ENCODE measurements at places on chromosomes 7 and 10.

GRCh38 chr10:129637010-129637409 is 170.0 kb downstream of the MGMT start:
- no peak for DNase-seq

DNA sequence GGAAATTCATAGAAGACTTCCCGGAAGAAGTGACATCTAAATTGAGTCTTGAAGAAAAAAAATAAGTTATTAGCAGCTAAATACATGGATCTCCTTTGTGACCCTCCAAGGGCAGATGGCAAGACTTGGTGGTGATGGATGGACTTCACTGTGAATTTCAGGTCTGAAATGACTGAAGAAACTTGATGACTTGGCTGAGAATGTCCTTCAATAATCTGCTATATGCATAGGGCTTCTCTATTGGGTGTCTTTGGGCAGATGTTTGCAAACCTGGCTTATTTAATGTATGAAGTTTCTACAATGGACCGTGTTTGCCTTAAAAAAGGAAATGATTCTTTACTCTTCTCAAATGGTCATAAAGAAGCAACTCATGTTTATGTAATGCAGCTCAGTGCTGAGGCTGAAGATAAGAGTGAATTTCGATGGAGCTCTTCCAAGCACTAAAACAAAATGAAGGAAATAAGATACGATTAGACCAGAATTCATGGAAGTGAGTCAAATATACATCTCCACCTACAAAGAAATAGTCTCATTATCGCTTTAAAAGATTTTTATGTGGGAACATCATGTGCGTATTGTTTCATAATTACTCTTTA is 116.6 kb upstream of the WDR11 start:
- no peak for DNase-seq

DNA sequence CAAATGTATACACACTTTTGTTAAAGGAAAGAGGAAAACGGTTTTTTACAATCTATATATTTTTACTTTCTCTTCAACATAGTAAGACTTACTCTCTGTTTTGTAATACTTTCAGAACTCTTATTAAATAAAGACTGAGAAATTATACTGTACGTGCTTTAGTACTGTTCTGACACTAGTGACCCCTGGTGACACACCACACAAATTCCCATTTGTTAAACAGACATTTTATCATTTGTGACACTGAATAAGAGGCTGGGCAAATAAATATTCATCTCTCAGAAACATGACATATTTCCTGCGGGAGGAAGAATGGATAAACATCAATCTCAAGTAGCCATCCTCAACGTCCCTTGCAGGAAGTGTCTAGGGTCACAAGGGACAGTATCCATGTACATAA is 68.9 kb upstream of the ZNF33B start:
- DNase-seq, result no peak

- no peak for DNase-seq
These were observed 21.6 kb upstream of the ADAMTS14 start for GRCh38 chr10:70650718-70651117.

DNA sequence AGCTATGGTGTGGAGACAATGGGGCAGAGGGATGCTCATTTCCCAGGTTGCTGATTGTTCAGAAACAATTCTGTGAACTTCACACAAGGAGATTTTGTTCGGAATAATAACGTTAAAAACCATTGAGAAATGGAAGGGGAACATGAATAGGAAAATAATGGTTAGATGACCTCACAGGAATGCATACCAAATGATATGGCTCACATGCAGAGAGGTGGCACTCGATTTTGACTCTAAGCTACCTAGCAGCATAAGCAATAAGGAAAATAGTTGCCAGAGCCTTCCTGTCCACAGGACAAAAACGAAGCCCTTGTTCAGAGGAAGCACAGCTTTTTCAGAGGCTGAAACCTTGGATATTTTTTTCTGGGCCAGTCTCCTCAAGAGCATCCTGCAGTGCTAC is 293.1 kb downstream of the ZEB1 start:
- DNase-seq, result no peak

- no peak for DNase-seq
These were observed 41.4 kb upstream of the PITRM1 start for GRCh38 chr10:3213758-3214515.

GRCh38 chr7:115941703-115942268 is 88.8 kb downstream of the TFEC start:
- DNase-seq, result no peak

DNA sequence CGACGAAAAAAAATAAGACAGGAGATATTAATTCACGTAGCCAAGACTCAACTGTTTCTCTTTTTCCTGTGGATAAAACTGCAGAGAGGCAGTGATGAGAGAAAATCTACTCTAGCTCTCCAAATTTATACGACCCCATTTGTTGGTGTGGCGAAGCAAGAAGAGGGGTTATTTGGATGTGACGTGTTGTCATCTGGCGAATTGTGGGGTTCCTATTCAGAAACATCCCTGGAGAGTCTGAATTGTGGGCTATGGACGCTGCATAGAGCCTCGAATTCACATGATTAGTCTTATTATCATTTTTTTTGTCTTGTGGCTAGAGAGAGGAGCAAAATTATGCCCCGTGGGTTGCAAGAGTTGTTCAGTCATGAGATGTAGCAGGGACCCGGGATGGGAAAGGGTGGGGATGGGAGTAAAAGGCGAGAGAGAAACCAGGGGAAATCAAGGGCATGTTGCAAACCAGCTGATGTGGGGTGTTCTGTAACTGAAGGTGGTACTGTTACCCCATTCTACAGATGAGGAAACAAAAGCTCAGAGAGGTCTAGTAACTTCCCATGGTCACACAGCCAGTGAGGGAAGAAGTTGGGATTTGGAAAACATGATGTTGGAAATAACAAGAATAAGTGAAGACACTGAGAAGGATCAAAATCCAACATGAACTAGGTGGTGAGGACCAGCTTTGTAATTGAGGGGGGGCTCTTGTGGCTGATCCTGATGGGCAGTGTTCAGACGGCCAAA is 69.2 kb upstream of the SFMBT2 start:
- DNase-seq, result no peak

DNA sequence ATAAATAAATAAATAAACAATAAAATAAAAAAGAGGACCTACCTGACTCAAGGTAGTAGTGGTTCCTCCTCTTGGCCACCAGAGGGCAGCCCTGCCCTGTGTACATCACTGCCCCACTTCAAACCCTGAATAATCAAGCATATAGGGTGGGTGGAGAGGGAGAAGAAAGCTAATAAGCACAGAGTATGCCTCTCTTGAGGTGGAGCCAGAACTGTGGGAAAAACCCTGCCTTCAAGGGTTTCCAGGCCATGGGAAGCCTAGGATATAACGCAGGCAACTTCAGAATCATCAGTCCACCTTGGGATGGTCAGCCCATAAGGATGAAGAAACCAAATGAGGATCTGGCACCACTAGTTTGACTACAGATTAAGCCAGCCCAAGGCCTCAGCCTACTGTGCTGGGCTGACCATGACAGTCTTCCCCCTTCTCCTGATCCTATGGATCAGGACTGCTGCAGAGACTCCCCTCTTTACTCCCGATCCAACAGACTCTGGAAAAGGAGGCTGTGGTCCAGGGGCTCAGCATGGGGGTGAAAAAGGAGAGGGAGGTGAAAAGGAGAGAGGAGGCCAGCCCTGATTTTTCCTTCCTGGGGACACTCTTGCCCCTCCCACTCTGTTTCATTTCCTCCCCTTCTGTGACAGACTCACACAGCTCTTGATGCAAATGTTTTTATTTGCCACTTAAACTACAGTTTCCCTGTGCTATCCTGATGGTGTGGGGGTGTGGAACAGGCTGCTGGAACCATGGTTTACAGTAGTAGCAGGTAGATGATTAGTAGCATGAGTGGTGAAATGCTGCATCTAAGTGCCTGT is 10.1 kb downstream of the AVPI1 start:
- DNase-seq, result peak; percentile 77

- no peak for DNase-seq
These were observed 564.1 kb downstream of the ATRNL1 start for GRCh38 chr10:115657161-115657860.

DNA sequence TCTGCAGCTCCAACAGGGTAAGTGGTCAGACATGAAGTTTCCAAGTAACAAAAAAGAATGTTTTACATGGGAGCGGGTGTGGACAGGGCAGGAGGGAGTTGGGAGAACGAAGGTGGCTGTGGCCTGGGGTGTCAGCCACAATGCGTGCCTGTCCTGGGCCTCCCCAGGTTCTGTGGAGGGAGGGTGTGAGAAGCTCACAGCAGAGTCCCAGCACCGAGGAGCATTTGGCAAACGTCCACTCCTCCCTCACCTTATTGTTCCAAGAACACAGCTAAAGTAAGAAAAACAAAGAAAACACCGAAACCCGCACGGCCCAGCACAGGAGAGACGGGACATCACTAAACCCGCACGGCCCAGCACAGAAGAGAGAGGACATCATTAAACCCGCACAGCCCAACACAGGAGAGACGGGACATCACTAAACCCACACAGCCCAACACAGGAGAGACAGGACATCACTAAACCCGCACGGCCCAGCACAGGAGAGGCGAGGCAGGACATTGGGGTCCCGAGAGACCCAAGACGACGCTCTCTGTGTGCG is 226.4 kb downstream of the MAD1L1 start:
- DNase-seq, result no peak

DNA sequence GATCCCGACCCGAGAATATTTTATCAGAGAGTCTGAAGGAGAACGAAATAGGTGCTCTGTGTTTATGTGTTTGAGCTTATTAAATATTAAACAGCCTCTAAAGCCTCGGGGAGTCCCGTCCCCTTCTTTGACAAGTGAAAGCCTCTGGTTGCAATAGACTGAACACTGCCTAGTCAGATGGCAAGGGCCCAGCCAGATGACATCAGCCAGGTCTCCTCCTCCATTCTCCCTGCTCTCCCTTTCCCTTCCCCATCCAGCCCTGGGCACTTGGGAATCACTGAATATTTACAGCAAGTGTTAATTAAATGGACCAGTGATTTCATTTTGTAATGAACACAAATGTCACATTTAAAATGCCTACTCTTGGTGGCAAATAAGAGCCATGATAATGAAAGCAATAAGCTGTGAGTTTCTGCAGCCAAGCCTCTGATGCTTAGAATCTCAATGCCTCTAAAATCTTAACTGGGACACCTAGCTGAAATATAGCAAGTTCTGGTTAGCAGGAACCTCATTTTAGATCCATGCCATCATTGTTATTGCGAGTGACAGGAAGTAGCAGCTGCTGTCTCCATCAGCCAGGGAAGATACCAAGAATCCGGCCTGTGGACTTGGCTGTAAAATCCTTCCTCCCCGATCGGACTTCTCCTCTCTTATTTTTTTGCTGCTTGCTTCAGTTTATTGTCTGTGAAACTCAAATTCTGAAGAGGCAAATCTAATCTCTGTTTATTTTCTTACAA is 202.1 kb downstream of the PRPF18 start:
- DNase-seq, result no peak

DNA sequence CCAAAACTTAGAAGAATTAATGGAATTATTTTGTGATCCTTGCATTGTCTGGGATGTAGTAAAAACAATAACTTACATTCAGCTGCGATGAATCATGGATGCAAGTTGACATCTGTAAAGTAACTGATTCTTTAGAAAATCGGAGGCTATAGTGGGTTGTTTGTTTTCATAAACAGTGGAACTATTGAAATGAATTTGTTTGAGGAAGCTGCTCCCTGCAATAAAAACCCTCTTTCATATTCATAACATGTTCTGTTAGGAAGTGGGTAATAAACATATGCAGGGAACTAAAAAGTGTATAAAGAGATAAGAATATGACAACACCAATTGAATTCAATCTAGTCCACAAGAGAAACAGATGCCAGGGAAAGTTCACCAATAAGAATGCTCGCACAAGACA is 53.6 kb downstream of the AGMO start:
- DNase-seq, result no peak

DNA sequence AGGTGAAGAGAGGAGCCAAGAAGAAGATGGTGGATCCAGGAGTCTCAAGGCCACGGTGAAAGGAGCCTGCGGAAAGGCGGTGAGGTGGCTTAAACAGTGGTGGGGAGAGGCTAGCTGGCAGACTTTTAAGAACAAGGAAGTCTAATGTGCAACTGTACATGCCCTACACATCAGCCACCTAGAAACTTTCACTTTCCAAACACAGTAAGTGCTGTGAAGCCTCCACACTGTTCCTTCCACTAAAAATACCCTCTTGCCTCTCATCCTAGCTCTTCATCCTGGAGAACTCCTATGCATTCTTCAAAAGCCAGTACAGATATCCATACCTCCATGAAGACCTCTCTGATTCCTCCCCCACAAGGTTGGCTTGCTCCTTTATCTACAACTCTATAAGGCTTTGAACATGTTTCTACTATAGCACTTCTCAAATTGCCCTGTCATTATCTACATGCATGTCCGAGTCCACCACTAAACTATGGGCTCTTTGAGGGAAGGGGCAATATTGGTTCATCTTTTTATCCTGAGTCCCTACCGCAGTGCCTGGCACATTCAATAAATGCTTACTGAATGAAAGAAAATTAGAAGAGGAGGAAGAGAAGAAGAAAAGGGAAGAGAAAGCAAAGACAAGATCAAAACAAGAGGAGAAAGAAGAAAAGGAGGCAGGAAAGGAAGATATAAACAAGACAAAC is 54.2 kb downstream of the DNAJC12 start:
- no peak for DNase-seq

DNA sequence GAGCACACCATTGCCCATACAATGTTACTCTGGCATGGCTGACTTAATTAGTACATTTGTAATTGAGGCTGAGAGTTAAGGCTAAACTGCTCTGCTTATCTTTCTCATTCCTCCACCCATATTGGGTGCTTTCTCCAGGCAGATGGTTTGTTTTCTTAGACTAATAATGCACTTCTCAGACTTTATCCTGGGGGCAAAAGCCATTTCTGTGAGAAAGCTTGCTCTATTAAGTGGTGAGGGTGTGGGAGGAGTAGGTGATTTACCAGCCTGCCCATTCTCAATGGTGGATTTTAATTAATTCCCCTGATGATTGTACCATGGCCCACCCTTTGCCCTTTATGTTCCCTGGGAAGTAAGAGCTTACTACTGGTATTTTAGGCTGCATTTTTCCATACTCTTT is 174.8 kb downstream of the FOXP2 start:
- no peak for DNase-seq

DNA sequence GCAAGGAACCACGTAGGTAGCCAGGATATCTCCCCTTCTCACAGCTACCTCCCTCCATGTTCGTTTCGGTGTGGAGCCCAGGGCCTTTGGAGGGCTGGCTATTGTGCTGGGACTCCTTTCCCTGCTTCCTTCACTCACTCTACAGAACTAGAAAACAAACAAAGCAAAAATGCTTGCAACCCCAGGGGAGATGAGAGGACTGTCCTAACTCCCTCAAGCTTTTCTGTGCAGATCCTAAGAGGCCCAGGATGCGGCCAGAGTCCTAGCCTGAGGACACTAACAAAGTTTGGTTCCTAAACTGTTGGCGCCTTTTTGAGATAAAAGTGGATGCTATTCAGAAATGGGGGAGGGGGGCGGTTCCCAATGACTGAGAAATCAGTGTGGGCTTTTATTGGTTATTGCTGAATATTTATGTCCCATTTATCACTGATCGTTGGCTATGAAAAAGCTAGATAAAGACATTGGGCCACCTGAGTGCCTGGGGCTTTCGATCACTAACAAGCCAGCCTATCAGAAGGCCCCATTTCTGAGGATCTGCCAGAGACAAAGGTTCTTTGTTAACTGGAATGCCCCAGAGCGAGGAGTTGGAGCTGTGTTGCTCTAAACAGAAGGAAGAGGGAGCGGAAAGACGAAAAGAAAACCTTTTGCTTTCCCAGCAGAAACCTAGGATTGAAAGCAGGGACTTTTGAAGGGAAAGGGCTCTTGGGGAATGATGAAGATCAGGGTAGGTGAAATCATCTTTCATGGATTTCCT is 95.2 kb upstream of the EGR2 start:
- DNase-seq, result no peak
